Activated CD4-positive, alpha-beta T cell treated with anti-CD3 and anti-CD28 coated beads, Interleukin-10, Interleukin-2, amounts not matched to agents 100 ng/mL and 50 ng/mL, durations not matched to agents 16 hours and 8 hours (primary cell): ENCODE measurements at places on chromosomes 11 and 22.

- peak; percentile 43 for DNase-seq
Measured at GRCh38 chr22:39556970-39557841, 13.3 kb upstream of the CACNA1I start.

- no peak for DNase-seq
Measured at GRCh38 chr22:26887456-26887855, 230.1 kb downstream of the MIAT start.

- no peak for DNase-seq
Measured at GRCh38 chr11:10263929-10264328, 30.1 kb downstream of the SBF2 start.

- DNase-seq, result no peak
Measured at GRCh38 chr11:96306933-96307775, 35.8 kb downstream of the MAML2 start.

DNA sequence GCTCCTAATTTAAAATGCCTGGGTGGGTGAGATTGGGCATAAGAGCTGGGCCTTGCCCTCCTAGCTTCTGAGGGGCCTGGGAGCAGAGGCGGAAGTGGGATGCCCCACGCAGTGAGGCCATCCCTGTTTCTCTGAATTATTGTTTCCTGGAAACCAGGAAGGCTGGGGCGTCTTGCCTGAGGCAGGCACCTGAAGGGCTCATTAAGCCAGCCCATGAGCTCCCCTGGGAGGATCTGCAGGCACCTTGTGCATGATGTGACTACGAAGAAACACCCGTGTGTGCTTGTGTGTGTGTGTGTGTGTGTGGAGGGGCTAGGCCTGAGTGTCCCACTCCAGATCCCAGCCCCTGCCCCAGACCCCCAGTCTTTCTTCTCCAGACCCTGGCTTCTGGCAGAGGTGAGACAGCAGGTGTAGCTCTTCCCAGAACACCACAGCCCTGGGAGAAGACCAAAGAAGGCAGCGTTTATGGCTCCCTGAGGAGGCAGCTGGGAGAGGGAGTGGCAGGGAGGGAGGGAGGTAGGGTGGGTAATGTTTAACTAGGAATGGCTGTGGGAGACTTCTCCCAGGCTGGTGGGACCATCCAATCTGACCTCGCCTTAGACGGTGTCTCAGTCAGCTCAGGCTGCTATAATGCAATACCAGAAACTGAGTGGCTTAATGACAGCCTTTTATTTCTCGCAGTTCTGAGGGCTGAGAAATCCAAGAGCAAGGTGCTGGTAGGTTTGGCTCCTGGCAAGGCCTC lies 2.1 kb upstream of the BATF2 start:
- DNase-seq, result peak; percentile 47

- peak; percentile 64 for DNase-seq
Measured at GRCh38 chr11:115324581-115325432, 179.4 kb downstream of the CADM1 start.

DNA sequence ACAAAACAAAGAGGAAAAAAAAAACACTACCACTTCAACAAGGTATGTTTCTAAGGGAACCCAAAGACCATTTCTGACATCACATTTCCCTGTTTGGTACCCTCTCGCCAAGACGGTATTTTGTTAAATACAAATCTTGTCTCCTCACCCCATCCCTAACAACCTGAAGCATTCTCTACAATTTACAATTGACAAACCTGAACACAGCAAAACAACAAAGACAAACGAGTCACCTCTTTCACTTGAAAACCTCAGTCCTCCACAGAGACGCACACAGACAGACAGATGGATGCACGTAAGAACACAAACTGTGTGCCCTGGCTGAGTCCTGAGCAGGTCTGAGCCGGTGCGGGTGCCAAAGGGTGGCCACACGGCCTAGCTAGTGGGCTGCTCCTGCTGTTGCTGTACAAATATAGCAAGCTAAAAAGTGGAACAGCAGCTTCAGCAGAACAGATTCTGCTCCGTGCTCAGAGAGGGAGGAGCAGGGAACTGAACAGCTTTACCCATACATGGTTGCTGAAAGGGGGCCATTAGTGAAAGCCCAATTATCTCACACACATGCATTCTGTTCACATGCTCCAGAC lies 28.5 kb downstream of the CELF1 start:
- peak; percentile 21 for DNase-seq

GRCh38 chr11:15893080-15893492 lies 463.3 kb downstream of the SOX6 start:
- DNase-seq, result no peak

DNA sequence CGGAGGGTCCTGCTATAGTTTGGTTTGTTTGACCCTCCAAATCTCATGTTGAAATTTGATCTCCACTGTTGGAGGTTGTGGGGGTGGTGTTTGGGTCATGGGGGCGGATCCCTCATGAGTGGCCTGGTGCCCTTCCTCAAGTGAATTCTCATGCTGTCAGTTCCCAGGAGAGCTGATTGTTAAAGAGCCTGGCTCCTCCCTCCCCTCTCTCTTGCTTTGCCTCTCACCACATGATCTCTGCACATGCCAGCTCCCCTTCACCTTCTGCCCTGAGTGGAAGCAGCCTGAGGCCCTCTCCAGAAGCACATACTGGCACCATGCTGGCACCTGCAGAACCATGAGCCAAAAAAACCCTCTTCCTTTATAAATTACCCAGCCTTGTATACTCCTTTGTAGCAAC lies 7.1 kb downstream of the TSPAN18 start:
- DNase-seq, result no peak

DNA sequence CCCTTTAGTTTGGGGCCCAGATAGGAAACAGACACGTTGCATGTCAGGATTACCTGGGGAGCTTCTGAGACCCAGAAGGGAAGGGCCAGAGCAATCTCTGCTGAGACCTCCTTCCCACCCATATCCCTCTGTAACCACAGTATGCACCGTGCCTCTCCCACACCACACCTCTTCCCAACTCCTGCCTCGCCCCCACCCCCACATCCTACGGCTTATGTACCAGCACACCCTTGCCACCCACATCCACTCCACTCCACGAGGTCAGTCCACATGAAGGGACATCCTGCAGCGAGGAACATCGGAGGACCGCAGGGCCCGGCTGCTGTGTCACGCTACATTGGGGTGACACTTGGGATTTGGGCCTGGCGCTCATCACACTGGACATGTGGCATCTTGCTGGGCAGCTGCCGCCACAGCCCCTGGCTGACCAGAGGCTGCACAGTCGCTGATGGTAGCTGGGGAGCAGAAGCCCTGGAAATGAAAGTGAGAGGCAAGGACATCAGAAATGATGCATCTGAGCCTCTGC lies 118.3 kb upstream of the LMO1 start:
- DNase-seq, result no peak

DNA sequence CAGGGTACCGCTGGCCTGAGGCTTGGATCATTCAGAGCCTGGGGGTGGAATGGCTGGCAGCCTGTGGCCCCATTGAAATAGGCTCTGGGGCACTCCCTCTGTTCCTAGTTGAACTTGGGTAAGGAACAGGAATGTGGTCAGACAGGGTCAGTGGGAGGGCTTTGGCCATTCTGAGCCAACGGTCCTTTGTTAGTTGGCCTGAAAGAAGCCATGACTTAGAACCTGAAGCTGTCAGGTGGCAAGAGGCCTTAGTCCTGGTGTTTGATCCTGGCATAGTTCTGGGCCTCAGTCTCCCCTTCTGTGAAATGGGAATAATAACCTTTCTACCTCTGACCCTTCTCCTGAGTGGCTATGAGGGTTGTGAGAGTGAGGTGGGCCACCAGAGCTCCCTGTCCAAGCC lies 8.3 kb downstream of the PGAP2 start:
- DNase-seq, result no peak

- no peak for DNase-seq
Measured at GRCh38 chr22:22124374-22124773, 120.2 kb upstream of the VPREB1 start.

- DNase-seq, result no peak
Measured at GRCh38 chr11:47131136-47131535, 45.5 kb downstream of the ARFGAP2 start.

DNA sequence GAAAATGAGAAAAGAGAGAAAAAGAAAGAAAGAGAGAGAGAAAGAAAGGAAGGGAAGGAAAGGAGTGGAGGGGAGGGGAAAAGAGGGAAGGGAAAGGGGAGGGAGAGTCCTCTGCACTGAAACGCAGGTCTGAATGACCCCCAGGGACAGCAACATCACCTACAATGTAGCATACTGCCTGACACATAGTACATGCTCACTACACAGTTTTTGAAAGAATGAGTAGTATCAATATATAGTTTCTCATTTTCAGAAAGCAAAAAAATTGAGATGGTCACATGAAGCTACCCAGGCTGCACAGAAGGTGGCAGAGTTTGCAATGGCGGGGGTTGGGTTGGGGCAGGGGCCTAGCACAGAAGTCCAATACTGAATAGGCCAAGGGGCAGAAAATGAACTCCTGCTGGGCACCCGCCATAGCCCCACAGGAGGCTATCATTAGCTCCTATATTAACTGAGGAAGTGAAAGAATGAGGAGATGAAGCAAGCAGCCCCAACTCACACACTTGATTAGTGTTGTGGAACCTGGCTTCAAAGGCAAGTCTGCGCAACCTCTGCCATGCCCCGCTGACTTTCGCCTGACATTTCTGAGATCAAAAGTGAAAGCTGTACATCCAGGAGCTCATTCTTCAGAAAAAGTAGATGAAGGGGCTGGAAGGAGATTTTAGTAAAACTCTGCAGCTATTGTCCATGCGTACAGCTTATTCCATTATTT lies 241.2 kb upstream of the SYN3 start:
- DNase-seq, result no peak

DNA sequence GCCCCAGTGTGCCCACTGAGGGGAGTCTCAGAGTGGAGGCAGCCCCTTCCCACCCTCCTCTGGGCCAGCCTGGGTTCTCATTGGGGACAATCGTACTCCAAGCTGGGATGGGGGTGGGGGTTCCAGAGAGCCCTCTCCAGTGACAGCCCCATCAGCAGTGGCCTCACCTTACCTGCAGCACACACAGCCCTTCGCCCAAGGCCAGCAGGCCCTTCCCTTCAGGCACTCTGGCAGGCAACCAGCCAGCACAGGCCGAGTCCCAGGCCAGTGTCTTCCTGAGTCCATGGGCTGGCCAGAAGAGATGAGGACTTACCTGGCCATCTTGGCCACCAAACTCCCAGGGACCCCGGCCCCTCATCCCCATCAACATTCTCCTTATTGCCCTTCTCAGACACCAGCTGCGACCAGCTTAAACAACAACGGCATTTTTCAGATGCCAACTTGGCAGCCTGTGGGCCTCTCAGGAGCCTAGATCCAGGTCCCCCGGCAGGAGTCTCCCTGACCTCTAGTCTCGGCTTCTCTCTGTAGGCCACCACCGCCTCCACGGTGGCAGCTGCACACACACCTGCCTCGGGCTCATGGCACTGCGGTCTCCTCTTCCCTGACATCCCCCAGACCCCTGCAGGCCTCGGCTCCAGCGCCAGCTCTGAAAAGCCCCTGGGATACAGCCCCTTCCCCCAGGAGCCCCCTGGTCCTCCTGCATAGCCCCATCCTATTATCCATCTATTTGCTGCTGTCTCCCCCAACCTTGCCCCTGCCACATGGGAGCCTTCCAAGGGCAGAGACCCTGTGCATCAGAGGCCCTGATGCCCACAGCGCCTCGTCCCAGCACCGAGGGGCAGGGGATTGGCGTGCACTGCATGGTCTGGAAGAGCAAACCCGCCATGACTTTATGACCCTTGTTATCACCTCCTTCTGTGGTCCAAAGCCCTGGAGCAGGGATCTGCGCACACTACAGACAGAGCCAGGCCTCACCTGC lies 111.2 kb upstream of the FGF3 start:
- DNase-seq, result no peak

DNA sequence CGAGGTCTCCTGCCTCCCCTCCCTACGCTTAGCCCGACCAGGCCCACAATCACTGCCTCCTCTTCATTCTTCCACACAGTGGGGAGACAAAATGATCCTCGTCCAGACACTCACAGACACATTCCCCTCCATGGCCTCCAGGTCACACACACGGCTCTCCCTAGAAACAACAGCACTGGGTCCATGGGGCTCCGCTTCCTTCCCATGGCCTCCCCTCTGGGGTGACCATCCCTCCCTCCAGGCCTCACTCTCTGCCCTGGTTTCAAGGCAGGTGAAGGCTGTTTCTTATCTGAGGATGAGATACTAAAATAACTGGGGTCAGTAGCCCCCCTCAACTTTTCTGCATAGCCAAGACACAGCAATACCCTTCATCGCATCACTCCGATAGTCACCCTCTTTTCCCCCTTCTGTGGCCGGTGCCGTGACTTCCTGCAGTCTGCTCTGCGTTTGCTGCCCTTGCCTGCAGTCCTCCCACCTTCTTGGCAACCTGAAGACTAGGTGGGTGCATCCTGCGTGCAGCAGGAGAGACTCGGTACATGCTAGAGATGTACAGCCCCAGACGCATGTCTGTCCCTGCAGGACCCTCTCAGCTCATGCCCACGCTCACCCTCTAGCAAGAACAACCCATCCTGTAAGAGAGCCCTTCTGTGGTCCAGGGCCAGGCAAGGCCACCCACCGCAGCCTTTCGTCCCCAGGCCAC lies 55.8 kb downstream of the CD6 start:
- DNase-seq, result peak; percentile 42

- no peak for DNase-seq
Measured at GRCh38 chr11:76653012-76653673, 17.4 kb downstream of the LRRC32 start.

GRCh38 chr11:34788642-34789041 lies 127.5 kb downstream of the APIP start:
- DNase-seq, result no peak

DNA sequence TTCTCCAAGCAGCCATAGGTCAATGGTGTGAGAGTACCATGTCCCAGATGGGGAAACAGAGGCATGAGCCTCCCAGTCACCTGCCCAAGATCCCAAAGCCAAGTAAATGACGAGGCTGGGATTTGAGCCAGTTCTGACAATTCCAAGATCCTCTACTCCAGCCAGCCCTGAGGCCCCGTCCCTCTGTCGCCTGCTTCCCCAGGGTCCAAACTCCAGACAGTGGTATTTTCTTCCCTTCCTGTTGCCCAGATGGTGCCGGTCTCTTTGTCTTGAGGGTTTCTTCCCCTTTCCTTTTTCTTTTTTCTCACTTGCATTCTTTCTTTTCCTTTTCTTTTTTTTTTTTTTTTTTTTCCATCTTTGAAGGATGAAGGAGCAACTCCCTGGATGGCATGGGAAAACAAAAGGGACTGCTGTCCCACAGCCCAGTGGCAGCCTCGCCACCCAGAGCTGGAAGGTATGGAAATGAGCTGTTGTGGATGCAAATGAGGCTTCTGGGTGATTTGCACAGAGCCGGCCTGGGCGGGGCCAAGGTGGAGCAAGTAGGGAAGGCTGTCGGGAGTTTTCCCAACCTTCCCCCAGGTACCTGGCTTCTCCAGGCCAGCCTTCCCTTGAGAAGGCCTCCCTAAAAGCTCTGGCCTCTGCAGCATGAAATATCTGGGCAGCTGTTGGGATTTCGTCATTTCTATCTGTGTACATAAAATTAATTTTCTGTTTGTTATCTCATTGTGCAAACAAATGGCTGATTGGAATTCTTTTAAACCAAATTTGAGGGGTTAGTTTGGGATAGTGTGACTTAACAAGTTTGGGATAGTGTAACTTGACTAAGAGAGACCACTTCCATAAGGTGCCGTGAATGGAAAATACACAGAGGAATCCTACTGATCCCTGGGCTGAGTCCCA lies 146.8 kb downstream of the MN1 start:
- no peak for DNase-seq

DNA sequence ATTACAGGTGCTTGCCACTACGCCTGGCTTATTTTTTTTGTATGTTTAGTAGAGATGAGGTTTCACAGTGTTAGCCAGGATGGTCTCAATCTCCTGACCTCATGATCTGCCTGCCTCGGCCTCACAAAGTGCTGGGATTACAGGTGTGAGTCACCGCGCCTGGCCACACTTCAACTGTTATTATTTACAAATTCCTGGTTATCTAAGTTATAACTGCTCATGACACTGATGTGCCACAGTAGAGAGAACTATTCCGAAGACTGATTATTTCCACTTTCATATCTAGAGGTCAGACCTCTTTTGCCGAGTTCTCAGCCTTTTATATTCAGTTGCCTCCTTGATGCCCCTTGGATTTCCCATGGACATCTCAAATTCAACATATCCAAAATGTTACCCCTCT lies 3.9 kb upstream of the NUP160 start:
- no peak for DNase-seq
